Suppressor macrophage treated with lipopolysaccharide for 1 hour (primary cell): ENCODE measurements at places on chromosomes 12 and 14.

- DNase-seq = no peak
Observed at GRCh38 chr14:20686386-20687143, 2.0 kb upstream of the ANG start.

DNA sequence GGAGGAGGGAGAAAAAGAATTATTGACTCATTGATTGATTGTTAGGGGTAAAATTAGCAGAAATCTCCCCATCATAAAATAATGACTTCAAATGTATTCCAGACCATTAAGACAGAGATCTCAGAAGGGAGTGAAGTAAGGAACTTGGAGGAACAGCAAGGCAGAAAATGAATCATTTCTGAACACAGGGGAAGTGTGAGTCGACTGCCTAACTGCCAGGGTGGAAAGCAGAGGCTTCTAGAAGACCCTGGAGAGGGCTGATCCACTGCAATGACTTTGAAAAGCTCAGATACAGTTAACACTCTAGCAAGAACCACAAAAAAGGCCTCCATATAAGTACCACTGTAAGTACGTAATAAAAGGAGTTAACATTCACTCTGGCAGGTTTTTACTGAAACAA, 9.7 kb downstream of the GLTP start:
- DNase-seq = peak; percentile 61

DNA sequence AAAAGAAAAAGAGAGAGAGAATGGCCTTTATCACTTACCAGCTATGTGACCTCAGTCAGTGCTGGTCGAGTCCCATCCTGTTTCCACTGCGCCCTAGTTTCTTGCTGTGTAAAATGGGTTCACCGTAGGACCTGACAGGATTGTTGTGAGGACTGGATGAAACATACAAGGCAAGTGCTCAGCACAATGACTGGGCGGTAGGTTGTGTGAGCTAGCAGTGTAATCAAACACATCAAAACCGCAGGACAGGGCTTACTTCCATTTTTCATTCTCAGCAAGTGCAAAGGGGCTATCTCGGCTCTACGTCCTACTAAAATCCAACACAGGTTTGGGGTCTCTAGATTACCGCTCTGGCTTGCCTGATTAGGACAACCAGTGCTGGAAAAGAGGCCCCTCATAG, 36.4 kb upstream of the ATXN2 start:
- DNase-seq = no peak

DNA sequence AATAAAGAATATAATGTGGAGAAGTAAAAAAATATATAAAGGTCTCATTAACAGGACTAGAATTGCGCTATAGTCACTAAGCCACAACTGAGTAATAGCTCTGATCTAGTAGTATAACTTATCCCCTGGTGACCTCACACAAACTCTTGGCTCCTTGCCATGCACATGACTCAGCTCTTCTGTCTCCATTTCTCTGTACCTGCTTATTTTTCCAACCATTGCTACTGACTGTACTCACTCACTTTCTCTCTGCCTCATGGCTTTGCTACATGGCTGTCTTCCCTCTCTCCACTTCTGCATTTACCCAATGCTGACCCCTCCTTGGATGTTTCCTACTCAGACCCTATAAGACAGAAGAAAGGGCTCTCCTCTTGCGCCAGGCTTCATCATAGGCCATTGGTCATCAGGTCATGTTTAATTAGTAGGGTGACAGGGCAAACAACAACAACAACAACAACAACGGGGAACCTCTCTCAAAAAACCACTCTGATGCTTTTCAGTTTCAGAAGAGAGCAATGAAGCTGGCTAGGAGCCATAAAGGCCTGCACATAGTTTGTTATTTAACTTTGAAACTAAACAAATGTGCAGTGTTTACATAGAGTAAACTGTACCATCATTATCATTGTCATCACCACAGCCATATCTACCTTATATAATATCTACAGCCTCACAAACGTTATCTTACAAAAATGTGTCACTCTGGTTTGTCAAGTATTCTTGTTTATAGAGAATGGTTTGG, 25.6 kb upstream of the KRAS start:
- peak; percentile 34 for DNase-seq

DNA sequence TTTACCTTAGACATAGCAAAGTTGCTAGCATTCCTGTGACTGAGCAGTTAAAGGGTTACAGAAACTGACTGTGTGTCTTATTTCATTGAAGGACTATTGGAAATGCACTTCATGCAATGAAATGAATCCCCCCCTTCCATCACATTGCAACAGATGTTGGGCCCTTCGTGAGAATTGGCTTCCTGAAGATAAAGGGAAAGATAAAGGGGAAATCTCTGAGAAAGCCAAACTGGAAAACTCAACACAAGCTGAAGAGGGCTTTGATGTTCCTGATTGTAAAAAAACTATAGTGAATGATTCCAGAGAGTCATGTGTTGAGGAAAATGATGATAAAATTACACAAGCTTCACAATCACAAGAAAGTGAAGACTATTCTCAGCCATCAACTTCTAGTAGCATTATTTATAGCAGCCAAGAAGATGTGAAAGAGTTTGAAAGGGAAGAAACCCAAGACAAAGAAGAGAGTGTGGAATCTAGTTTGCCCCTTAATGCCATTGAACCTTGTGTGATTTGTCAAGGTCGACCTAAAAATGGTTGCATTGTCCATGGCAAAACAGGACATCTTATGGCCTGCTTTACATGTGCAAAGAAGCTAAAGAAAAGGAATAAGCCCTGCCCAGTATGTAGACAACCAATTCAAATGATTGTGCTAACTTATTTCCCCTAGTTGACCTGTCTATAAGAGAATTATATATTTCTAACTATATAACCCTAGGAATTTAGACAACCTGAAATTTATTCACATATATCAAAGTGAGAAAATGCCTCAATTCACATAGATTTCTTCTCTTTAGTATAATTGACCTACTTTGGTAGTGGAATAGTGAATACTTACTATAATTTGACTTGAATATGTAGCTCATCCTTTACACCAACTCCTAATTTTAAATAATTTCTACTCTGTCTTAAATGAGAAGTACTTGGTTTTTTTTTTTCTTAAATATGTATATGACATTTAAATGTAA, 31.5 kb downstream of the MDM2 start:
- DNase-seq = no peak

GRCh38 chr14:81990312-81990761, 456.7 kb upstream of the SEL1L start:
- peak; percentile 62 for DNase-seq

- no peak for DNase-seq
Observed at GRCh38 chr12:126051611-126052107, 986.4 kb downstream of the AACS start.

DNA sequence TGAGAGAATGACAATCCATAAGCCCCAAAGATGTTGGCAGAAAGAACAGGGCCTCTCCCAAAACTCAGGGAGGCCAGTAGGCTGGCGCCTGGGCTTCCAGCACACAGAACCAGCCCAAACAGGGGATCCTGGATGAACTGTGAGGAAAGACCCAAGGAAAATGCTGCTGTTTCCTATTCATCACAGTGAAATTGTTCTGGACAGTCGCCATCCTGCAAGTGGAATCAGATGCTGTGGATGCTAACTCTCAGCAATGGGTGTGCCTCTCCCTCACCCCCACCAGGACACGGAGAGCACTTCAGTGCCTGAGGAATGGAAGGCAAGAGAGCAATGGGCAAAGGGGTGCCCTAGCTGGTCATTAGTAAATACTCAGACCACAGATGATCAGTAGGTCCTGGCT, 80.8 kb downstream of the ANO2 start:
- DNase-seq = no peak

DNA sequence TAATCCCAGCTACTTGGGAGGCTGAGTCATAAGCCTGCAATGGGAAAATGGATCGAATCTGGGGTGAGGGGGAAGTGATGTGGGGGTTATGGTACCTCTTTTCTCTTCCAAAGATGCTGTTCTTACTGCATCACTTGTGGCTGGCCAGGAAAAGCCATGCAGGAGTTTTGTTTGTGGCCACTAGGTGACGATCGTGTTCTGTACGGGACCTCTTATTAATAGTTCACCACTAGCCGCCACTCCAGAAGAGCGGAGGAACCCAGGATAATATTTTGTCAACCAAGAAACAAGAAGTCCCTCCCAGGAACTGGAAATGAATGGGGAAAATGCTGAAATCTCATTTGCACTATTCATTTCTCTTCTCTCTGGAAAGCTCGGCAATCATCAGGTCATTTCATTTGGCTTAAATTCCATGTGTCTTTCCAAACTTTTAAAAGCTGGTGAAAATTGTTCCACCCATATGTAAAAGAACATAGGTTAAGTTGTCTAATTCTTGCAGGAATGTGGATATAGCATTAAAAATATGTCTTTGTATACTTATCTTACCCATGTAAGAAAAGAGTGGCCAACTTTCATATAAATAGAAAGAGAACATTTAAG, 8.9 kb downstream of the GPR65 start:
- peak; percentile 91 for DNase-seq

DNA sequence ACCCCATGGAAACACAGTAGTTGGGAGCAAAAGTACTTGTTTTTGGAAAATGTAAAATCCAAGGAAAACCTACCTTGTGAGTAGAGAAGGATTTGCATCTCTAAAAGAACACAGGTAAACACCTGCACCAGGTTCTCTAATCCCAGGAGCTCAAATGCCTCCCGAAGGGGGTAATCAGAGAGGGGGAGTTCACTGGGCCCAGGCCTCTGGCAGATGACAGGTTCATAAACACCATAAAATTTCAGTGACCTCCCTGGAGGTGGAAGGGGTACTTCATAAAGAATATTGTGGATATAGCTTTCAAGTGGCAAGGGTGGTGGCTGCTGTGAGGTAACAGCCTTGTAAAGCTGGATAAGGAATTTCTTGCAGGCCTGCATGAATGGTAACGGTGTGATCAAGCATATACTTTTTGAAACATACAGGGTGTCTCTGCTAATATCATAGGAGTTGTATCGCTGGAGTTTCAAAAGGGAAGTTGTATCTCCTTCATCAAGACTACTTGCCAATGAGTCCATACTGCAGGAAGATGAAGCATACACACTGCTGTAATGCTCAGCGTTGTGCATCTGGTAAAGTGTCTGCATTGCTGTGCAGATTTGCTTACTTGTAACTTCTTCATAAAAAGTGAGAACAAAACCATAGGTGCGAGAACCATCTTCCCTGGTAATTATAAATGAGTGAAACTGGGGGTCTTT, 111.3 kb downstream of the DENND5B start:
- no peak for DNase-seq

DNA sequence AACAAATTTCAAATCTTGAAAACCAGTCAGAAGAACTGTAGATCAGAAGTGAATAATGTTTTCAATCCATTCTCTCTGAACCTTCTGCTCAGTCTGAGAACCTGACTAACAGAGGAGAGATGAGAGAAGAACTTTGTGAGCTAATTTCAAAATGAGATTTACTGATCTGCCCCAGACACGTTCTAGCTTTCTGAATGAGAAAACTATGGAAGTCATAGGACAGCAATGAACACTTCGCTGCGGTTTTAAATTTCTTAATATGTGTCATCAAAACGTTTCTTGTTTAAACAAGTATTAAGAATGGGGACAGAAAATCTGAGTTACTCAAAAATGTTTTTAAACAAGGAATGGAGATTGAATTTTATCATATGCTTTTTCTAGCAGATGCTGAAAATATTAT, 66.6 kb upstream of the FAR2 start:
- DNase-seq = peak; percentile 1

DNA sequence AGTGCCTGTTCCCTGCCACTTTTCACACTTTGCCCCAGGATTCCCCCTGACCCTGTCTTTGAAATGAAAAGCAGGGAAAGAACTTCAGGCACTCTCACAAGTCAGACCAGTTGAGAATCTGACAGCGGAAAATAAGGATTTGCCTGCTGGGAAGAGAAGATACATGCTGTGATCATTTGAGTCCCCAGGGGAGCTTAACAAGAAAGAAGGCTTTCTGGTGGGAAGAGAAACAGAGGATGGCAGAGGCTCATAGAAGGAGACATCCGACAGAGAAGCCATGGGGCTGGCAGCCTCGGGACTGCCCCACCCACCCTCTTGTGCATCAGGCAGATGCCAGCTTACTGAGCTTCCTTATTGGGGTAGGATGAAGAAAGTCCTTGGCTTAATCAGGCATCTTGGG, 11.9 kb downstream of the TTC9 start:
- no peak for DNase-seq

- DNase-seq = no peak
Observed at GRCh38 chr12:121224591-121224990, 14.7 kb downstream of the P2RX4 start.

DNA sequence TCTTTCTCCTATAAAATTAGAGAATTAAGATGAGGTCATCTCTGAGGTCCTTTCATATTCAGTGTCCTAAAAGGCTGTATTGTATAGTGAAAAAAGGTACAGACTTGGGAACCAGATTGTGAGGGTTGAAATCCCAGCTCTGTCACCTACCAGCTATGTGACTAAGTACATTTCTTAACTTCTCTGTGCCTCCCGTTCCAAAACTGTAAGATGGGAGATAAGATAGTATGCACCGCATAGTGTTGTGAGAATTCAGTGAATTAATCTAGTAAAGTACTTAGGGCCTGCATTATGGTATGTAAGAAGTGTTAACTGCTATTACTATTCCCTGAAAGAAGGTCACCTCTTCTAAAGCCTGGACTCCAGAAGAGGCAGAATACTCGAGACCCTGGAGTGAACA, 60.6 kb downstream of the GNG2 start:
- DNase-seq = no peak

DNA sequence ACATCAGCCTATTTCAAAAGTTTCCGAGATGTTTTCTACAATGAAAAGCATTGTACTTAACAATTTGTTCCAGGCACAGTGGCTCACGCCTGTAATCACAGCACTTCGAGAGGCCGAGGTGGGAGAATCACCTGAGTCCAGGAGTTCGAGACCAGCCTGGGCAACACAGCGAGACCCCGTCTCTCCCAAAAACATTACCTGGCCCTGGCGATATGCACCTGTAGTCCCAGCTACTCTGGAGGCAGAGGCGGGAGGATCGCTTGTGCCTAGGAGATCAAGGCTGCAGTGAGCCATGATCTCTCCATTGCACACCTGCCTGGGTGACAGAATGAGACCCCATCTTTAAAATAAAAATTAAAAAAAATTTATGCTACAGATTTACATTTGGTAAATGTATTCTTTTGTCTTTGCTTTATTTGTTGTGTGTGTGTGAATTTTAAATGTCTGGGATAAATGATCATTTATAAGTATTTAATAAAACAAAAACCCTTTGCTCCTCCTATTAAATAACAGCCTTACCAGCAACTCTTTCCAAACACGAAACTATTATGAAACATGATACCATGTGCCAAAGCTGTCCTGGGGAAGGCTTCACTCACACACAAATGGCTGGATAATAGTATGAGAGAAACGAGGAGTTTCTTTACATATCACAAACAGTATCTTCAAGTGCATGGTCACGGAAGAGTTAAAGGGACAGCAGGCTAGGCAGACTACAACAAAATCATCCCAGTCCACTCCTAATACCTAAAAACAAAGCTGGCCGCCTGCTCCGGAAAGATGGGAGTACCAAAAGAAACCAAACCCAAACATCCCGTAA, 1.1 kb downstream of the ATXN3 start:
- DNase-seq = no peak

GRCh38 chr14:69042787-69043444, 63.8 kb upstream of the ACTN1 start:
- peak; percentile 86 for DNase-seq

GRCh38 chr12:108642269-108642870, 8.7 kb upstream of the SELPLG start:
- DNase-seq = no peak

- DNase-seq = no peak
Observed at GRCh38 chr14:97298331-97298730, 501.1 kb downstream of the VRK1 start.

- no peak for DNase-seq
Observed at GRCh38 chr12:122992386-122992785, 11.9 kb downstream of the ARL6IP4 start.

GRCh38 chr12:107169200-107169599, 75.9 kb upstream of the CRY1 start:
- no peak for DNase-seq

GRCh38 chr14:89589400-89590118, 172.5 kb upstream of the FOXN3 start:
- DNase-seq = peak; percentile 82
